ENCODE measurements at places on chromosomes 13 and 19.
A peak's percentile ranks its signal among the peaks of the same experiment; 100 is the strongest.

- DNase-seq, result peak; percentile 64
Measured at GRCh38 chr13:19713186-19713965, 69.4 kb downstream of the PSPC1 start.

GRCh38 chr19:36115453-36116343 lies at the start of gene TBCB:
Gene TBCB, plus strand, starts transcription at chr19:36115468. Its CDS starts 93 bp downstream, at chr19:36115561.
- DNase-seq, result peak; percentile 46

- no peak for DNase-seq
Measured at GRCh38 chr13:90750021-90750420, 597.5 kb upstream of the MIR17HG start.

DNA sequence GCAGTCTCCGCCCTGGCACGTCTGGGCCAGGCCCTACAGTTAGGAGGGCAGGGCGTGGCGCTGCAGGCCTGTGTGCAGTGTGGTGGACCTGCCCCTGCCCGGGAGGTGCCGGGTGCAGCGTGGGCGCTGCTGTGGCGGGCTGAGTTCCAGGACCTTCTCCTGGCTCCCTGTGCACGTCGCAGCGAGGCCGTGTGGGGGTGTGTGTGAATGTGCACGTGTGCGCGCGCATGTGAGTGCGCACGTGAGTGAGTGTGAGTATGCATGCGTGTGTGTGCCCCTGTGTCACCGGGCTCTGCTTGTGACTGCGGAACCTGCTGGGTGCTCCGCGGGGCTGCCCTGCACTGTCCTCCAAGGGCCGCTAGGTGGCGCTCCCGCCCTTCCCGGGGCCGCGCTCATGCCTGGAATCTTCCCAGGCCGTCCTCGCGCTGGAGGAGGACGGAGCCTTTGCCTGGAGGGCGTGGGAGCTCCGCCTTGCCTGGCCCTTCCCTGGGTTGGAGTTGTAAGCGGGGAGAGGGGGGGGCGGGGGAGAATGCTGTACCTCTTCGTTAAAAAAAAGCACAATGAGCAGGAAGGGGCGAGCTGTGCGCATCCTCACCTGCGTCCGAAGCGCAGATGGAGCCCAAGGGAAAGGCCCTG lies 79.3 kb downstream of the KDM4B start:
- DNase-seq, result peak; percentile 74

DNA sequence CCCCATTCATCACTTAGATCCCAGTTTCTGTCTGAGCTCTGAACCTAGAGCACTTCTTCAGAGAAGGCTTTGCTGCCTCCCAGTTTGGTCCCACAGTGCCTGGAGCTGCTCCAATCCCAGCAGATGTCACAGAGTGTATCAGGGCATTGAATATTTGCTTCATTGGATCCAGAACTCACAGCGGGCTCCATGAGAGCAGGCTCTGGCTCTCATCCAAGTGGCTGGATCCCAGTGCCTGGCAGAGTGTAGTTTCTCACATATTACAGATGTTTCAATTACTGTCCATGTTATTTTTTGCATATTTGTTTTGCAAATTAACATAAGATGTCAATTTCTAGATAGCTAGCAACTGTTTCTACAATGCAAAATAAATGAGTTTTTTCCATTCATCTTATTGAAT lies 50.6 kb downstream of the MYO16 start:
- DNase-seq, result no peak

DNA sequence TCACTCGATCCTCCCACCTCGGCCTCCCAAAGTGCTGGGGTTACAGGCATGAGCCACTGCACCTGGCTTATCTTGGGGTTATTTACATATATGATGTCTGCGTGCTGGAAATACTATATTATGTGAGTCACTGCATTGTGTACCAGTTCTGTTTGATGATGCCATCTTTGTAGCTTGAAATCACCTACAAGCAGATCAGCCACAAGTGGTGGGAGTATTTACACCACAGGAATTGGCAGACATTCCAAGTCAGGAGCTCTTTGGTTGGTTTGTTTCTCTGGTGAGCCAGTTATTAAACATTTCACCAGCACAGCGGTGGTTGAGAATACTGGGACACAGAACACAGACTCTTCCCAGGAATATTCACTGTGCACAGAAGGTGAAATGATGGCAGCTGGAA lies 4.5 kb upstream of the TIMM44 start:
- peak; percentile 48 for DNase-seq

GRCh38 chr13:32905063-32905863 lies 111.0 kb upstream of the KL start:
- DNase-seq, result peak; percentile 33

GRCh38 chr19:53553865-53554791 lies 16.2 kb downstream of the ZNF331 start:
- peak; percentile 95 for DNase-seq

DNA sequence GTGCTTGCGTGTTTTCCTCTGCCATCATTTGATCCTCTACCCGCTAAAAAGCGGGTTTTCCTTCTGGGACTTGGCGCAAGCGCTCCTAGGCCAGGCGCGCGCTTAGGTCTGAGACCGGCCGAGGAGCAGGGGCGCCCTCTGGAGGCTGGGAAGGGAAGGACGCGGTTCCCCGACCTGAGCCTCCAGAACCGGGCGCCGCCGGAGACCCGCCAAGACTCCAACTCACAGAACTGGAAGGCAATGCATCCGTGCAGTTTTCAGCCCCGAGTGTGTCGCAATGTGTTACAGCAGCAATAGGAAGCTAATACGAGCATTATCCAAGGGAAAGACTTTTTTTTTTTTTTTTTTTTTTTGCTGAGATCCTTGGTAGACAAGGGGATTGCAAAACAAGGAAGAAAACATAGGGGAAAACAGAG lies 190.9 kb downstream of the COL4A1 start:
- peak; percentile 77 for DNase-seq

Data from cardiac fibroblast (primary cell).